HepG2 (cell line): ENCODE measurements at places on chromosomes 2 and 18. TPM values are rescaled to one million over a fixed set of nuclear protein-coding genes. Genes with fewer than 3 reads are reported as not detected.
A peak's percentile ranks its signal among the peaks of the same experiment; 100 is the strongest.

DNA sequence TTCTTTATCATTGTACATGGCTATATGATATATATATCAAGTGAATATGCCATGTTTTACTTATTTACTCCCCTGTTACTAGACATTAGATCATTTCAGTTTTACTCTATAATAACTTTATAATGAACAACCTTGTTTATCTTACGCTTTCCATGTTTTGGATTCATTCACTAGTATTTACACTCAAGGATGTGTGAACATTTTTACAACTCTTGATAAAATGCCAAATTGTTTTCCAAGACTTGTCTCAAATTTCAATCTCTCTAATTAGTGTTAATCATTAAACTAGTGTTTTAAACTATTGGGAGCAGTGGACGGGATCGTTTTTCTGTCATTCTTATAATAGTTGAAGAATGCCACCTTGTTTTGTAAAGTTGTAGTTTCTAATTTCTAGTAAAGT lies 51.5 kb upstream of the B3GNT7 start:
- DNase-seq = no peak

DNA sequence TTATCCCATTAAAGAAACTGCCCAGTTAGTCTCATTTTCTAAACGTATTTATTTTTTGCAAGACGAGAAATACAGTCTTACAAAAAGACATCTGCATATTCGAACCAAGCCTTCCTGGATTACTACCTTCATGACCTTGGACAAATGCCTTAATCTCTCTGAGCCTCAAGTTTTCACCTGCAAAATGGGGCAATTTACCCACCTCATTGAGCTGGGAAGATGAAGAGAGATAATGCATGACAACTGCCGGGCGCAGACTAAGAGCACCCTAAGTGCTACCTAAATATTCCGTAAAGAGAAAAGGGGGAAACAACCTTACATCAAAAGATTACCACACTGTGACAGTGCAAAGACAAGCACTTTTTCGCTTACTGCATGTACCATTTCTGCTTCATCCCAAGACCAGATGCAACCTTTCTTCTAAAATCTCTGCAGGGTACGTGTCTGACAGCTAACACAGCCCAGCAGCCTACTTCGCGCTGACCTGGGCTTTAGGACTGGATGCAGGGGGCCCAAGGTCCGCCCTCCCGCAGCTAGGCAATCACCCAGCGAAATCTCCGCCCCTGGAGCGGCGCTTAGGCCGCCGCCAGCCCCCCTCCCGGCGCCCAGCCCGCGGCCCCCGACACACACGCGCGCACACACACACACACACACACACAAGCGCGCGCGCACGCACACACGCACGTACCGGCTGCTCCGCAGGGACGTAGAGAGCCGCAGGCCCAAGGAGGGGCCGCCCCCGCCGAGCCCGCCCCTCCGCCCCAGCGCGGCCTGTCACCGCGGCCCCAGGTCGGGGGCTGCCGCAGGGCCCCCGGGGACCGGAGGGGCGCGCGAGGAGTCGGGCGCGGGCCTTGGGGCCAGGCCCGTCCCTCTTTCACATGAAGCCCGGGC lies 766 bp downstream of the MAP3K2 start:
- peak; percentile 91 for DNase-seq

GRCh38 chr2:27735263-27735904 lies 36.1 kb upstream of the MRPL33 start:
- DNase-seq = no peak

GRCh38 chr2:12931186-12931844 lies 214.6 kb downstream of the TRIB2 start:
- peak; percentile 3 for DNase-seq

- DNase-seq = no peak
Measured at GRCh38 chr2:112096098-112096497, 41.0 kb downstream of the TMEM87B start.

DNA sequence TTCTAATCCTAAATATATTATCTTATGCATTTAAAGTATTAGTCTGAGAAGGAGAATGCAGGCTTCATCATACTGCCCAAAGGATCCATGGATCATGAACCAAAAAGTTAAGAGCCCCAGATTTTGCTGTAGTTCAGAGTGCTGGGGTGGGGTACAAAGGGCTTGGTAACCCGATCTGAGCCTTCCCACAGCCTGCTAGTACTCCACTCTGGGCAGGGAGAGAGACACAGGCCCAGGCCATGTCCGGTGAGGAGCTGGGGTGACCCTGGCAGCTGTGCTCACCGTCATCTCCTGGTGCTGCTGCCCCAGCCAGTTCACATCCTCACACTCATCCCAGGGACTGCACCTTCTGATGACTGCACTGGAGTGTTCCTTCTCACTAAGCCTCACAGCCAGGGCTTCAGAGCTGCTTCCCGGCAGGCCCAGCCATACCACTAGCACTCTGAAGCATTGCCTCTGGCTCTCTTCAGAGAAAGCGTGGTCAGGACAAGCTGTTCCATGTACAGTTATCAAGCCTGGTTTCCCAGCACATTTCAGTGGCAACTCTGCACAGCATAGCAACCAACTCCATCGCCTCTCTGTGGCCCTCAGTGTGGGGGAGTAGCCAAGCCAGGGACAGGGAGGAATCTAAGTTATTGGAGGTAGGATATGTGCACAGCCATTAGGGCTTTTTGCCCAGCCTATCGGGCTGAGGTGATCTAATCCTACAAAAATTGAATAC lies 189.0 kb upstream of the CTAGE1 start:
- no peak for DNase-seq

DNA sequence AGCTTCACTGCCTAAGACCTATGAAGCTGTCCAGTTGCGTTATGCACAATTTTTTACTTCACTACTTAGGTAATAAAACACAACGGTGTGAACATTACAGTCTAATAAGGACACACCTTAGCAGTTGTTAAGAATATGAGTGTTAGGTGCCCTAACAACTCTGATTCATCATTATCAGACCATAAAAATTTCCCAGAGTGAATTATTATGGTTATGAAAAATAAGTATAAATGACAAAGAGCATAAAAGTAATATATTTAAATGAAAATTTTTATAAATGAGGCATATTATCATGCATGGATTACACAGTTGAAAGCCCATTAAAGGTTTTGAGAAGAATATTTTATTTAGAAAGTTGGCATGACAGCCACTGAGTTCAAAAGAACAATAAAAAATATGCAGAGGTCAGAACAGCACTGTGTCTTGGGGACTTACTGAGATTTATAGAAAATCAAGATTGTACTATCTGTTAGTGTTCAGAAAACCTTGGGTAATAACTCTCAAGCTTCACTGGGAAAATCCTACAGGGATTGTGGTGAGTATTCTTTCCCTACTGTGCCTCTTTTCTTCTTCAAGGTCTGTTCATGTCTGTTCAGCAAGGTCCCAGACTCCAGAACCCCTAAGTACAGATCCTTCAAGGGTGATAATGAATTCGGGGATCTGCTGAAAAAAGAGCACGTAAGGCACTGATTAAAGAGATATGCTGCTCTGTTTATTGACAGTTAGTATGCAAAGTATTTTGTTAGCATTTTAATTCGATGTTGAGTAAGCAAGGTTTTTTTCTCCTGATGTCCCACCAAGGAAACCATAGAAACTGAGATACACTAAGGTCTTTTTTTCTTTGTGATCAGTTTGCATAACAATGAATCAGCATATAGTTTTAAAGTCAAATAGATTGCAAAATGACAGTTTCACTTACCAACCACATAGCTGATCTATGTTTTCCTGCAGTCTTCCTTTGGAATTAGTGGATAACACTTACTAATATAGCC lies 250.0 kb downstream of the DSEL start:
- DNase-seq = no peak

- DNase-seq = no peak
Measured at GRCh38 chr2:183105402-183106134, 18.7 kb upstream of the NUP35 start.

DNA sequence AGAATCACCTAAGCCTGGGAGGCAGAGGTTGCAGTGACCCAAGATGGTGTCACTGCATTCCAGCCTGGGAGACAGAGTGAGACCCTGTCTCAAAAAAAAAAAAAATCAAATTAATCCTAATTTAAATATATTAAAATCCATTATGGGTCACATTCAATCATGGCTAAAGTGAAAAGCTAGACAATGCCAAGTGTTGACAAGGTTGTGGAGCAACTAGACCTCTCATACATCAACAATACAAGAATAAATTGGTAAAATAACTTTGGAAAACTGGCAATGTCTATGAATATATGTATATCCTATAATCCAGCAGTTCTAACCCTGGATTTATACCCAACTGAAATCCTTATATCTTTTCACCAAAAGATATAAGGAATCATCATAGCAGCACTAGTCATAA lies 23.4 kb upstream of the ATL2 start:
- DNase-seq = no peak

DNA sequence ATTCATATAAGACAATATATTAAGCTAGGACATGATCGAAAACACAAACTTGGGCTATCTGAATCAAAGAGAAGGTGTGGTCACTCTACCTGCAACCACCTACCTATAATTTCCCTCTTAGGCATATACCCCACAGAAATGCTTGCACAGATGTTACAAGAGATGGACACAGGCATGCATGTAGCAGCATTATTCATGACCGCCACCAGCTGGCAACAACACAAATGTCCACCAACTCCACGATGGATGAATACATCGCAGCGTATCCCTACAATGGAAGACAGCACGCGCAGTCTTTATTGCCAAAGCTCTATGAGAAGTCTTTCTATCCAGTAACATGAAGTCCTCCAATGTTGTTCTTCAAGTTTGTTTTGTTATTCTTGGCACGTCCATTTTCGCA lies 90.8 kb downstream of the ARL4C start:
- no peak for DNase-seq

- DNase-seq = no peak
Measured at GRCh38 chr2:154724194-154724797, 25.8 kb downstream of the KCNJ3 start.

GRCh38 chr18:74914648-74915047 lies 294.3 kb downstream of the PTGR3 start:
- no peak for DNase-seq

The DSEL gene
- total RNA-seq = 0.06 and 0.11 TPM in 2 replicates

The MAP2 gene
- not detected in 2 replicates for total RNA-seq

The FOXD4L1 gene
- 0.14 and 0.29 TPM in 2 replicates for total RNA-seq

The SERPINB3 gene
- not detected in 2 replicates for total RNA-seq

The CLEC4F gene
- 0.13 TPM in 2 replicates for total RNA-seq

The IL36B gene
- not detected in 2 replicates for total RNA-seq

The ATOH8 gene
- total RNA-seq = 0.11 and 0.13 TPM in 2 replicates

The IL1RN gene
- 21.1 and 21.2 TPM in 2 replicates for total RNA-seq

The SRD5A2 gene
- not detected in 2 replicates for total RNA-seq

The SH3RF3 gene
- total RNA-seq = 0.04 TPM in 1 of 2 replicates, not detected in the other
